ENCODE measurements at places on chromosomes 2 and 18.

GRCh38 chr18:9743200-9744016 lies 35.3 kb downstream of the RAB31 start:
- no peak for DNase-seq

- DNase-seq = no peak
Measured at GRCh38 chr2:49332415-49332814, 178.1 kb upstream of the FSHR start.

DNA sequence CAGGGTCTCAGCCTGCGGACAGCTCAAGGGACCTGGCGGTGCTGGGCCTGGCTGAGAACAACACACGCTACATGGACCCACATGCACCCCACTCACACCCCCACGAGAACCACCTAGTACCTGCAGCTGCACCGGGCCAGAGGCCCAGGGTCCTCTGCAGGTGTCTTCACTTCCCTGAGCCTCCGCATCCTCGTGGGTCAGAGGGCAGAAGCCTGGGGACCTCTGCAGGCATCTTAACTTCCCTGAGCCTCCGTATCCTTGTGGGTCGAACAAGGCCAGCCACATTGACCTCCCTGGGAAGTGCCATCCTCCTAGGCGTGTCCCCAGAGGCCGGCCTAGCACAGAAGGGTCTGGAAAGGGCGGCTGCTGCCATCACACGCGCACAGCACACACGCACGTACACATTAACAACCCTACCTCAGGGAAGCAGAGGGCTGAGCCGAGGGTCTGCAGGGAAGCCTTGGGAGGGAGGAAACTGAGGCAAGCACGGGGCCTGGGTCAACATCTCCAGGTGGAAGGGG lies 62.5 kb upstream of the HPCAL1 start:
- no peak for DNase-seq

DNA sequence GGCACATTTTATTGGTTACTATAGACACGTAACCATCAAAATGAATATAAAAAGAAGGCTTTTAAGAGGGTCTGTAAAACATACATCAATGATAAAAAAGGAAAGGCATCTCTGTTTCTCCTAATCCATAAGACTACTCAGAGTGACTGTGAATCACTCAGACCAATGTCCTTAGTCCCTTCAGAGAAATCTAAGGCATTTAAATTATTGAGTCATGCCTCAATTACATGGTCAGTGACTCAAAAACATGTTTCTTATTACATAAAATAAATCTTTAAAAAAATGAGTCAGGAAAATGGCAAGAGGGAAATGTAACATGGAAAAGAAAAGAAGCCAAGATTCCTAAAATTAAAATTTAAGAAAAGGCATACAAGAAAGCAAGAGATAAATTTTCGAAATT lies 146.6 kb downstream of the ERBB4 start:
- DNase-seq = no peak

GRCh38 chr18:44955825-44956224 lies 275.1 kb downstream of the SETBP1 start:
- no peak for DNase-seq

DNA sequence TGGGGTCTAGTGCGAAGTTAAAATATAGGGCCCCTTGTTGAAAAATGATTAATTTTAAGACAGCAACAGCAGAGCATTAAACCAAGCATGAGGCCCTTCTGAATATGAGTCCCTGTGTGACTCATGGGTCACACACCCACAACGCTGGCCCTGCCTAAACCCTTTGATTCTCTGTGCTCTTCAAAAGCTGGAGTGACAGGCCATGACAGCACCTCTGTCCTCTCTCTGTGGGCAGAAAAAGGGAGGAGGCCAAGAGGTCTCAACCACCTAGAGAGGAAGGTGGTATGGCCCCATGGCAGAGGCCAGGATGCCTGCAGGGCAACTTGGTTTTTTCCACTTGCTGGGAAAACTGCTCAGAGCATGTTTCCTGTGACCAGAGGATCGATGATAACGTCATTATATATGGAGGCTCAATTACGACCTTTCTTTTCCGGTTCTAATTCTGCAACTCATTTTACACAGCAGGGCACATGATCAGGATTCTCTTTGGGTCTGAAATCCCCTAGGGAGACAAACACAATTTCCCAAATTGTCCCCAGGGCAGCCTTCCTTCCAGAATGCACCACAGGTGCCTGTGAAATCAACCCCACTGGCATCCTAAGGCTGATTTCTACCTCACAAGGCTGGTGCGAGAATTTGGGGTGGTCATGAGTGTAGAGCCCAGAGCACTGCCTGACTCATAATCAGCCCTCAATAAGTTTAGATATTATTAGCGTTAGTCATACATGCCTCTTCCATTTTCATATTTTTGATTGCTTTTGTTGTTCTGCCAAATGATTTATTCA lies 102.0 kb upstream of the PPP1CB start:
- DNase-seq = no peak

DNA sequence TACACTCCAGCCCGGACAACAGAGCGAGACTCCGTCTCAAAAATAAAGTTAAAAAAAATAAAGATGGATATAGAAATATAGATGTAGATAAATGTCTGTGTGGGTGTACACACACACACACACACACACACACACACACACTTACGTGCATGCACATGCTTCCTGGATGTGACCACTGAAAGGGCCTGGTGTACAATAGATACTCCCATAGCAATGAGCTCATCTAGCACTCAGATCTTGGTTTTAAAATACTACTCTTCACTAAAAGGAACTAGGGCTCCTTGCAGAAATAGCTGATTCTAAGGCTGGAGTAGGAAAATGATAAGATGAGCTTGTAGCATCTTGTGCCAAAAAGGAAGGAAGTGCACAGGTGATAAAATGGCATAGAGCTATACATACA lies 39.1 kb downstream of the ROCK2 start:
- no peak for DNase-seq

GRCh38 chr18:71899707-71900472 lies 644.3 kb downstream of the CBLN2 start:
- no peak for DNase-seq

DNA sequence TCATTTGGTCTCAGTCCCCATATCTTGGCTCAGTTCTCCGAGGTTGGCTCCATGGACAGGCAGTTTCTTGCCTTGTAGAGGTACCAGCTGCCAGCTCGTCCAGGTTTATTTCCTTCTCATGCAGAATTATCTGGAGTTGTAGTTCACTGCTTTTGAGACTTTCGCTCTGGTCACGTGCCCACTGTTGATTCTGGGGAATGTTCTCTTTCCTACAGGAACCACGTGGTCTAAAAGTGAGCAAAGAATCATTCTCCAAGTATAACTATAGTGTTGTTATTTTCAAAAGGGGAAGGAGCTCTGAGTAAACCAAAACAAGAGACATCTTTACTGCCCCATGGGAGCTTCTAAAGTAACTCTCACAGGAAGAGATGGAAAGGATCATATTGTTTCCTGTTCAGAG lies 41.2 kb upstream of the RAB27B start:
- DNase-seq = no peak

GRCh38 chr2:160169471-160169870 lies 30.6 kb downstream of the ITGB6 start:
- no peak for DNase-seq

DNA sequence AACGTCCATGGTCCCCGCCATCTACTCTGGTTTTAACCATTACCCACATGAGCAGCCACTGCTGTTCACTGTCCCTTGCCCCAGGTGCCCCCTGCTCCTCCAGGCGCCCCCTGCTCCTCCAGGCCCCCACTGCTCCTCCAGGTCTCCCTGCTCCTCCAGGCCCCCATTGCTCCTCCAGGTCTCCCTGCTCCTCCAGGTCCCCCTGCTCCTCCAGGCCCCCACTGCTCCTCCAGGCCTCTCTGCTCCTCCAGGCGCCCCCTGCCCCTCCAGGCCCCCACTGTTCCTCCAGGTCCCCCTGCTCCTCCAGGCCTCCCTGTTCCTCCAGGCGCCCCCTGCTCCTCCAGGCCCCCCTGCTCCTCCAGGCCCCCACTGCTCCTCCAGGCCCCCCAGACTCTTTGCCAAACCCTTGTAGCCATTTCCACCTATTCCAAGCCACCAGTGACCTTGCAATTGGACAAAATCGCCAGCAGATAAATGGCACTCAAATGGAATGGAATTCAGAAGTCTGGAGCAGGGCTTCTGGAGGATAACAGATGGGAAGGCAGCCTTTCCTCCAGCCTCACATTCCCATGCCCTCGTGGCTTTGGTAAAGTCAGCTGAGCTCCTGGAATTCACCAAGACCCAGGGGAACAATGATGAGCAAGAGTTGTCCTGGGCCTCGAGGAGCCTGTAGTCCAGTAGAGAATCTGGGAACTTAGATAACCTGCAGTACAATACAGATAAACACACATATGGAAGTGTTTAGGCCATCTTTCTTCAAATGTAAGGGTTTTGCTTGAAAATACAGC lies 13.3 kb upstream of the RPL31 start:
- DNase-seq = no peak

GRCh38 chr18:47373465-47373864 lies 122.0 kb upstream of the SKOR2 start:
- no peak for DNase-seq
